ENCODE measurements at places on chromosomes 6 and 20.

- no peaks in the 10 kb centered on the region for H3K4me1 ChIP-seq
- no peaks in the 10 kb centered on the region for H3K36me3 ChIP-seq
- no peaks in the 10 kb centered on the region for H3K27me3 ChIP-seq
- DNase-seq: no peak
These were observed 277.0 kb upstream of the TBX18 start for GRCh38 chr6:85041376-85041775.

- H3K27ac ChIP-seq: no peak overlapping the region
- no peaks in the 10 kb centered on the region for H3K27me3 ChIP-seq
- DNase-seq: no peak
- H3K36me3 ChIP-seq: peaks cover 72% of the 10 kb centered on the region
- peaks cover 4% of the 10 kb centered on the region for H3K4me1 ChIP-seq
- no peak overlapping the region for H3K4me3 ChIP-seq
These were observed 21.4 kb upstream of the MYL9 start for GRCh38 chr20:36519944-36520343.

GRCh38 chr6:35678021-35678654 is 10.6 kb downstream of the FKBP5 start:
- H3K36me3 ChIP-seq: no peaks in the 10 kb centered on the region
- H3K4me3 ChIP-seq: no peak overlapping the region
- no peak for DNase-seq
- H3K27me3 ChIP-seq: no peaks in the 10 kb centered on the region
- no peak overlapping the region for H3K27ac ChIP-seq

DNA sequence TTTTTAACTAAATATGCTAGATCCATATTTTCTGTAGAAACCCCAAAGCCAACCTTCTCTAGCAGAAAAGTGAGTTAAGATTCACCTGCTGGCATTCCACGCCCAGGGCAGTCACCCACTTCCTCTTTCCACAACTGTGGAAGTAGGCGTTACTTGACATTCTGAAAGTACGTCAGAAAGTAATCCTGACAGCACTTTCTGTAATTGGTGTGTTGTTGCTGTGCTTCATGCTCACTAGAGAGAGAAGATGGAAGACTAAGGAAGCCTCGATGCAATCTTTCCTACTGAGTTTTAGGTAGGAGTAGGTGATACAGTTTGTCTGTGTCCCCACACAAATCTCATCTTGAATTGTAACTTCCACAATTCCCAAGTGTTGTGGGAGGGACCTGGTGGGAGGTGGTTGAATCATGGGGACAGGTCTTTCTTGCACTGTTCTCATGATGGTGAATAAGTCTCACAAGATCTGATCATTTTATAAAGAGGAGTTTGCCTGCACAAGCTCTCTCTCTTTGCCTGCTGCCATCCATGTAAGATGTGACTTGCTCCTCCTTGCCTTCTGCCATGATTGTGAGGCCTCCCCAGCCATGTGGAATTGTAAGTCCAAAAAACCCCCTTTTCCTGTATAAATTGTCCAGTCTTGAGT is 101.1 kb downstream of the MAP3K7 start:
- DNase-seq: no peak
- no peak overlapping the region for H3K4me3 ChIP-seq
- H3K4me1 ChIP-seq: no peaks in the 10 kb centered on the region
- no peaks in the 10 kb centered on the region for H3K36me3 ChIP-seq

DNA sequence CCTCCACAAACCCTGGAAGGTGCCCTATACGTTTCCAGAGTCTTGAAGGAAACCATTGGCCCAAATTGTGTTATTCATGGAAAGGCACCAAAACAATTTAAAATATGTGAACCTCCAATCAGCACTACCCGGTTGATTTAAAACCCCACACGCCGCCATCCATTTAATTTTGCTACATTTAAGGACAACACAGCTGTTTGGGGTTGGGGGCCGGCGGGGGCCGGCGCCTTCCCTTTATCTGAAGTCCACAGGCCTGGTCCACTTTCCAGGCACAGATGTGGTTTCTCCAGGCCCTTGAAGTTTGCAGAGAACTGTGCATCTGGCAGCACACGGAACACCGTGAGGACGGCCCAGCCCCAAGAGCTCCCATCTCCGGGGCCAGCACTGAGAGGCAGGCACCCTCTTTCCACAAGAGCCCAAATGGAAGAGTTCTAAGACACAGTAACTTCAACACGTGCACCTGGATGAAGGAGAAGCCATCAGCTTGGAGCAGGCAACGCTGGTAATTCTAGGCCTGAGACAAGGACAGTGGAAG is 16.8 kb upstream of the FRMD1 start:
- no peak overlapping the region for H3K27ac ChIP-seq
- no peak overlapping the region for H3K4me3 ChIP-seq
- no peaks in the 10 kb centered on the region for H3K36me3 ChIP-seq
- H3K4me1 ChIP-seq: no peaks in the 10 kb centered on the region
- no peak for DNase-seq
- H3K27me3 ChIP-seq: peaks cover 22% of the 10 kb centered on the region

- no peaks in the 10 kb centered on the region for H3K4me1 ChIP-seq
- DNase-seq: no peak
- H3K4me3 ChIP-seq: no peak overlapping the region
- no peaks in the 10 kb centered on the region for H3K36me3 ChIP-seq
- no peak overlapping the region for H3K27ac ChIP-seq
- no peaks in the 10 kb centered on the region for H3K27me3 ChIP-seq
These were observed 134.8 kb upstream of the INSM1 start for GRCh38 chr20:20233041-20233514.
